ENCODE measurements at places on chromosomes 12 and 14.

DNA sequence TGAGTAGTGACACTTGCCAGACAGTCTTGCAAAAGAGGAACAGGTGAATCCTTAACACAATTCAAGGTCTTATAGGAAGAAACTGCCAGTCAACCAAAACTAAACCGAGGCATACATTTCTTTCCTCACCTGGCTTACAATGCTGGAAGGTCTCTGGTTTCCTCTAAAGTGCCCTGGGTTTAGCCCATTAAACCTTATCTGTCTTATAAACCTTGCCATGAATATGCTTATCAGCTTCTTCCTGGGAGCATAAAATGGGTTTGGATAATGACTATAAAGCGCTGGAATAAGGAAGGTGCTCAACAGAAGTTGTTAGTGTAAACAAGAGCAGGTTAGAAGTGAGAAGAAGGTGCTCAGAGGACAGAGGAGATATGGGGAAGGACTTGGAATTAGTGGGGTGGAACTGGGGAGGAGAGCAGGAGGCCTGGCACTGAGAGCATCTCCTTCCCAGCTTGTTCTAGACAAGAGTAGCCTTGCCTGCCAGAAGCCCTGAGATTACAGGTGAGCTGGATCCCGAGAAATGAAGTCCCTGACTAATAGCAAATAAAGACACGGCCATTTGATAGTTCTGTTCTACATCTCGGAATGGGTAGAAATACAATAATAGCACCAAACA lies 14.1 kb upstream of the GPRC5A start:
- DNase-seq = no peak

- DNase-seq = no peak
Observed at GRCh38 chr12:42819846-42820245, 230.3 kb upstream of the PRICKLE1 start.

GRCh38 chr14:69468949-69469348 lies 15.6 kb upstream of the PLEKHD1 start:
- DNase-seq = no peak

DNA sequence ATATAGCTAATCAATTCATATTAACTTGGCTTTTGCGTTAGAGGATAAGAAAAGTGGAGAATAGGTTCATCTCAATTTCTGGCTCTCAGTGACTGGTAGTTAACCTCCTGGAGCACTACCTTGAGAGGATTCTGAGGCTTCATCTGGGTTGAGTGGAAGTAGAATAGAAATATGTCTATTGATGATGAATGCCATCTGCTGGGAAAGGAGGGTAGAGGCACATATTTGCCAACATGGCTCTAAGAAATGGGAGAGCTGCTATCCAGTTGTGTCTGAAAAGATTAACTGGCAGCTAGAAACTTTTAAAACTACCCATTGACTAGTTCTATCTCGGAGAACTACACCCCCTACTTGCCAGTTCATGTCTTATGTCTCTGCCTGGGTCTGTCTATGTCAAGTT lies 530.1 kb downstream of the NRXN3 start:
- DNase-seq = no peak

GRCh38 chr12:117513353-117513752 lies 151.9 kb upstream of the NOS1 start:
- DNase-seq = no peak

DNA sequence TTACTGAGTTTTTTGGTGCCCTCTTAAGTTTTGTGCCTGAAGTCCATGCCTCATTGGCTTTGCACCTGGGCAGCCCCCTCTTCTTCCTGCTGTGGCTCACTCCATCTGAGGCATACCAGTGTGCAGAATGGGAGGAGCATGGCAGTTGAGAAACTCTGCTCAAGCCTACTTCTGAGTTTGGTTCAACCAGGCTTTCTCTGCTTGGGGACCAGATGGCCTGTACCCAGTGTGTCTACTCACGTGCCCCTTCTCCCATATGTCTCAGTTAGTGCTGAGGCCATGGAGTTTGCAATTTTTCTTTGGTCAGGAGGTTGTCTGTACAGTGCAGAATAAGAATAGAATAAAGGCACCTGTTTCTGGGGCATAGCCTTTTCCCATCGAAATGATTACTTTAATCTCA lies 383.3 kb upstream of the DDHD1 start:
- DNase-seq = no peak

GRCh38 chr14:32991691-32992090 lies 53.0 kb downstream of the NPAS3 start:
- no peak for DNase-seq

DNA sequence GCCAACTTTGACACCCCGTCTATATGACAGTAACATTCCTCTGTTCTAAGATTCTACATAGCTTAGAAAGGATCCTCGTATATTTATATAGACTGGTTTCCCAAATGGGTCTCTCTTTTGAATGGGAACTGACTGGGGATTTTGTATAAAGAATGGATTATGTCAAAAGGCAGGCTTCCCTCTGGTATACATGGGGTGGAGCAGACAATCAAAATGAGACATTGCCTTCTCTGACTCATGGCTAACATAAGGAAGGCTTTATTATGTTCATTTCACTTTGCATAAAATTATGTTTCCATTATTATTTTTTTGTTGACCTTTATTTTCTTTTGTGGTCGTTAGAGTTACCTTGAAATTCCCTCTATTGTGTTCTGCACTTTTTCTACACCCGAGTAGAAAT lies 211.1 kb downstream of the ALG10B start:
- DNase-seq = no peak

DNA sequence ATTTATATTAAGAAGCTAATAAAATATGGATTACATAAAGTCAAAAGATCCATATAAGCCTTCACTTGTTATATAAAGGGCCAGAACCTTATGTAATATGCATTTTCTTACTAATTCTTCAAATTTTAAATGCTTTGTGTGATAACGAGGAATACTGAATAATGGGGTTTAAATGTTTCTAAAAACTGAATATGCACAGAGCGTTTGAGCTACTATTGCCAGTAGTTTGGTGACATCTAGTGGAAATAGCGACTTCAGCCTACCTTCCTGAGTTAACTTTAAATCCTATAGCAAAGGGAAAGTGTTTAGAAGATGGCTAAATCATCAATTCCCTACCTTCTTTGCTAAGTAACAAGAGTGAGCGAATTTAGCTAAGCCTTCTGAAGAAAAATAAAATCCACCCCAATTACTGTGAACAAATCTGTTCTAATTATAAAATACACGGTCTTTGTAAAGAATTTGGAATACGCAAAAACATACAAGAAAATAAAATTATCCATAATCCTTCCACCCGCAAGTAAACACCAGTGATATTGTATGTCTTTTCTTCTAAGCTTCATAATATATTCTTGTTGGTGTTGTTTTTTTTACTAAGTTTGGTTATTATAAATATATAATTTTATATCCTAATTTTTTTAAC lies 115.5 kb upstream of the G2E3 start:
- DNase-seq = no peak

- no peak for DNase-seq
Observed at GRCh38 chr12:106195621-106196027, 52.2 kb downstream of the CKAP4 start.

DNA sequence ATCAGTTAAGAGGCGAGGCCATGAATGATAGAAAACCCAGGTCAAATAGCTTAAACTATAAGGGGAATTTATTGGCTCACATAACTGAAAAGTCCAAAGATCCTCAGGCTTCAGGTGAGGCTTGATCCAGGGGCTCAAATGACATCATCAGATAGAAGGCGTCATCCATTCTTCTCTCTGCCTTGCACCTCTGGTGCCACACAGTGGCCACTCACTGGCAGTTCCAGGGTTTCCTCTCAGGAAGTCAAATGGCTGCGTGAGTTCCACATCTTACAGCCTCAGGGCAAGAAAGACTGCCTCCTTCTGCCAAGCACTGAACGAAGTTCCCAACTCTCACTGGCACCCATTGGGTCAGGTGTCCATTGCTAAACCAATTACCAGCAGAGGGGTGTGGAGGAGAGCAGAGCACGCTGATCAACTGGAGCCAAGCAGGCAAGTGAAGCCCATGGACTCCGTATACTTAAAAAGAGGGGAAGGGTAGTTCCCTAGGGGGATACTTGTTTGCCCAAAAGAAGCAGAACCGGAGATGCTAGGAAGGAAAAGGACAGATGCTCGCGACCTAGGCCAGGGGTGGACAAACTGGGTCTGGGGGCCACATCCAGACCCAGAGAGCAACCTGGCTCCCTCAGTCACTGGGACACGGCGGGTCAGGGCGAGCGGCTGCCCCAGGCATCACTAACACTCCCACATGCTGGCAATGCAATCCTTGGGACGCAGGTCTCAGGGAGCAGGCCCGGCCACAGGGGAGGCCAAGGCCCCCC lies 69.3 kb downstream of the SERPINA3 start:
- DNase-seq = no peak

DNA sequence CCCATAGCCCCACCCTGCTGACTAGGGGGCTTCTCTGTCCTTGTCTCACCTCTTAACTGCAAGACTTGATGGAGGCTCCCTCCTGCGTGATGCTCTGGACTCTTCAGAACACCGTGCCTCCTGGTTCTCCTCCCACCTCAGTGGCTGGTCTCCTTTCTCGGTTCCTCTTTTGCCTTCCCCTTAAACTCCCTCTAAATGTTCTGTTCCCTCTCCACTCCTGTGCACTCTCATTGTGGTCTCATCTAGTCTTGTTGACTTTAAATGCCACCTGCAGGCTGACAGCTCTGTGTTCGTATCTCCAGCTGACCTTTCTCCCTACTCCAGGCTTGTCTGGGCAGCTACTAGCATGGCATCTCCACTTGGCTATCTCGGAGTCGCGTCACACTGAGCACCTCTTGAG lies 28.3 kb downstream of the DYNC1H1 start:
- DNase-seq = no peak

DNA sequence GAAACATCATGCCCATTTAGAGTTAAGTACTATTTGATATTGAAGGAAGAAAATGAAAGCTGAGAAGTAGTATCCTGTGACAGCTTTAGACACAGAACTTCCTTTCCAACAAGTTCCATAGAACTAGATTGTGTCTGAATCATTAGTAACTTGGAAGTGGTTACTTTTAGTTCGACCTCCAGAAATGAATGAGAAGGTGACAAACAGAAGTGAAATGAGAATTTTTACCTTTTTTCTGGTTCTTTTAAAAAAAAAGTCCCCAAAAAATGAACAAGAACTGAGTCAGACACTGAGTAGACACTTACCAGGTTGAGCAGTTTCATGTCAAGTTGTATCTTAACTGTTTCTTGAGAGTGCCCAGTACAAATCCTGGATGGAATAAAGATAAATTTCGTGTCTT lies 3.0 kb downstream of the ATP6V0A2 start:
- DNase-seq = no peak

- no peak for DNase-seq
Observed at GRCh38 chr12:43292699-43293098, 259.3 kb downstream of the ADAMTS20 start.

DNA sequence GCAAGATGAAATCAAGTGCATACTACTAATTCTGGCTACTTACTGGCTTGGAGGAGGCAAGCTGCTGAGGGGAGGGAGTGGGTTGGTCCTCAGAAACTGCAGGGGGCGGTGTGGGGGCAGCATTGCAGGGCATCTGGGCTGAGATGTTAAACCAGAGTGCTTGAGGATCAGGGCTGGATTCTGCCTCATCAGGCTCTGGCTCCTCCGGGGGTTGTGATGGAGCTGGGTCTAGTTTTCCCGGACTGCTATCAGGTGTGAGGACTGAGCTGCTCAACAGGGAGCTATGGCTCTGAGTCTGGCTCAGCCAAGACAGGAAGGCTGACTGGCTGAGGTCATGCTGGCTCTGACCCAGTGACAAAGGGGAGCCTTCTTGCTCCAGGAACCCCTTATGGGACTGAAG lies 28.6 kb downstream of the BAZ2A start:
- no peak for DNase-seq

GRCh38 chr14:75905147-75905904 lies 76.5 kb downstream of the TGFB3 start:
- no peak for DNase-seq

DNA sequence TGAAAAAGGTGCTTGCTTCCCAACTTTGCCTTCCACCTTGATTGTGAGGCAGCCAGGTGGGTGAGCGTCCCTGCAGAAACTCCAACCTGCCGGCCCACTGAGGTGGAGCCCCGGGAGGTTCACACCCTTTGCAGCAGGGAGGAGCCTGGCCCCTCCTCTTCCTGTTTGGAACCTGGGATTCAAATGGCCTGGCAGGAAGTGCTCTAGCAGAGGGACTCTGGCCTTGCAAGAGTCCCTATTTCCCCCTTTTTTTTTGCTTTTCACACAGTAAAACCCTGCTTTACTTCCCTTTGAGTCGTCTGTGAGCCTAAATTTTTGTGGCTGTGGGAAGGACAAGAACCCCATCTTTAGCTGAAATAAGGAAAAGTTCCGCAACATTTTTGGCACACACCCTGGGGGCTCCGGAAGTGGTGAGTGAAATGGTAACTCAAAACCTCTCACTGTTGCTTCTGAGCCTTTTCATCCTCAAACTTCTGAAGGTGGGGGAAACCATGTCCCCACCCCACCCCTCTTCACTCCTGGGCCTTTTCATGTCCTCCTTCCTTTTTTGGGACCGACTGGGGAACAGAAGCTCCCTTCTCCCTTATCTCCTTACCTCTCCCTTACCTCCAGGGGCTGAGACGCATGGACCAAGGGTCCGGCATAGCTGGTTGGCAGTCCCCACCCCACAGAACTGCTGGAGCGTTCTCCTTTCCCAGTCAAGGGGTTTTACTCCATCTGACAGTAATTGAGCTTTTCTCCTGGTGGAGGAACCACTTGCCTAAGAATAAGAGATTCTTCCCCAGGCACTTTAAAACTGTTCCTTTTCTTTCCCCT lies 102.0 kb downstream of the KCNMB4 start:
- DNase-seq = no peak

GRCh38 chr14:101473795-101474562 lies 87.3 kb upstream of the DIO3 start:
- no peak for DNase-seq

- no peak for DNase-seq
Observed at GRCh38 chr14:23566778-23567185, 809 bp downstream of the AP1G2 start.

DNA sequence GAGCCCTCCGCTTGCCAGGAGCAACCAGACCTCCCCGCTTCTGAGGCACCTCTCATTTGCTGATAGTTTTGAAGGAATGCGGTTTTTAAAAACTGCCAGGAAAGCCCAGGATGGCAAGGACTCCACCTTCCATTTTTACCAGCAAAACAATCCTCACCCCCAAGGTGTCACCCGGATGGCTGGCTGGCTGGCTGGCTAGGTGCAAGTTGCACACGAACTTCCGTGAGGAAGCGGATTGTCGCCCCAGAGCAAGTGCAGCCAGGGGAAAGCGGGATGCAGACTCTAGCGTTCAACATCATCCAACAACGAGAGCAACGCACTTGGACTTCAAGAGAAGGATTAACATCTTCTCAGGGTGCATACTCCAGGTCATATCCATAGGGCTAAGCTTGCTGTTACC lies 125.4 kb downstream of the RIMBP2 start:
- DNase-seq = no peak

- DNase-seq = no peak
Observed at GRCh38 chr12:80188576-80188975, 89.2 kb downstream of the OTOGL start.

GRCh38 chr12:32211900-32212156 lies 105.2 kb downstream of the BICD1 start:
- no peak for DNase-seq

- DNase-seq = no peak
Observed at GRCh38 chr14:88553886-88554456, 836 bp downstream of the PTPN21 start.

DNA sequence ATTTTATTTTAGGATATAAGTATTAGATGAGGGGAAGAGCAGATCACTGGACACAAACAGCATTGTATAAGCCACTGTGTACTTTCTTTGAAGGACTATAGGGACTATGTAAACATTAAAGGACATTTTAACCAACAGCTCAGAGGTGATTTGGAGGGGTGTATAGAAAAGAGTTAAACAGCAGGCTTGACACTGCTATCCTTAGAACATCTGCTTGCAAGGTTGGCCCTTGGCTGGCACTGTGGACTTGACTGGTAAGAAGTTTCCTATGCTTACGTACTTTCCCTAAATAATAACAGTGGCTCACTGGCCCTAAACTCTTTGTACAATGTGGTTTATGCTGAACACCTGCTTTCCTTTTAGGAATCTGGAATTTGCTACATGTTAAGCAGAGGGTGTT lies 28.7 kb downstream of the ZFYVE26 start:
- no peak for DNase-seq

Measured in esophagus squamous epithelium (tissue), 5 donors.